Astrocyte of the spinal cord (primary cell): ENCODE measurements at places on chromosomes 3 and 15.
A peak's percentile ranks its signal among the peaks of the same experiment; 100 is the strongest.

- peak; percentile 68 for DNase-seq
Measured at GRCh38 chr3:44323341-44323955, 15.1 kb upstream of the TCAIM start.

GRCh38 chr15:44726136-44726535 lies 10.2 kb upstream of the TRIM69 start:
- no peak for DNase-seq

GRCh38 chr3:62332835-62333244 lies 40.5 kb downstream of the FEZF2 start:
- peak; percentile 39 for DNase-seq

DNA sequence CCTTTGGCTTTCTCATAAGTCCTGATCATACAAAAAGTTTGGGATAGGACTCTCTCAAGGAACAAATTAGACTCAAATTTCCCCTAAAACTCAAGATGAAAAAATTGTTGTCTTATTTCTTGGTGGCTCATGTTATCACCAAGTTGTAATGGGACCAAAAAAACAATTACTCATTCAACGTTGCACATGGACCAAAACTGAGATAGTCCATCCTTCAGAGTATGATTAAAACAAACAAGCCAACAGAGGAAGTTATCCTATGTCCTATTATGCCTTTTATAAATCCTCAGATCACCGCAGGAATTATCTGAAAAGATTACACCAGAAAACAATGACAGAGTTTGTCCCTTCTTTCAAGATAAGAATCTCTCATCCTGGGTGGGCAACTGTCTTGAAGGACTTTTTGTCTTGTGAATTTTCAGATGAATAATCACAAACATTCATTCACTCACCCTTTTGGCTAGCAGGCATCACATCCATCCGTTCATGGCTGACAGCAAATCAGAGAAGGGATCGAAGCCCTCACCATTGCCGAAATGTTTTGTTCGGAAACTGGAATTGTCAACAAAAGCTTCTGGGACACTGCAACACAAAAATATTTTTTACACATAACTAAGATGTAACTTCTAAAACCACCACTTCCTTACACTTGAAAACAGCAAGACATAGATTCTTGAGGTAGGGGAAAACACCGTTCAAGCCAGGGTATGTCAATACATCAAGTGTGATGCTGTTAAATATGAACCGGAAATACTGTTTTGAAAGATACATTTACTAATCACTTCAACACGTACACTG lies 90.4 kb downstream of the FOXP1 start:
- no peak for DNase-seq

- peak; percentile 53 for DNase-seq
Measured at GRCh38 chr3:39707314-39707909, 102.0 kb upstream of the MYRIP start.

DNA sequence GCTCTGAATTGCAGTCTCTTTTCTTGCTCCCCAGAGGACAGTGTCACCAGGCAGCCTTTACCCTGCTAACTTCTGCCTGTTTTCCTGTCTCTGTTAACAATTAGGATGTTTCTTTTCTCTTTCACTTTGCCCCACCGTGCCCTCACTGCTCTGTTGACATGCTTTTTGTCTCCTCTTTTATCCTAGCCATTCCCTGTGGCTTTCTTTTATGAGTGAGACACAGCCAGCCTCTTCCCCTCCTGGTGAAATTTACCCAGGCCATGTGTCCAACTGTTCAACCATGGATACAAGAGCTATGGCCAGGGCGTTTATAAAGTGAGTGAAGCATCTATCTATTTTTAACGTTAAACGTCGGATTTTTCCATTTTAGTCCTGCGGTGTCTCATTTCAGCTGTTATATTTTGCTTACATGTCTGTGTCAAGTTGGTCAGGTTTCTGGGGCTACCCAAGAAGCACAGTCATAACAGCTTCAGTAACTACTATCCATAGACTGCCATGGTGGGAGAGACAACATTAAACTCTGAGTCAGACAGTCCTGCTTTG lies 443.2 kb upstream of the AZI2 start:
- DNase-seq: peak; percentile 48

DNA sequence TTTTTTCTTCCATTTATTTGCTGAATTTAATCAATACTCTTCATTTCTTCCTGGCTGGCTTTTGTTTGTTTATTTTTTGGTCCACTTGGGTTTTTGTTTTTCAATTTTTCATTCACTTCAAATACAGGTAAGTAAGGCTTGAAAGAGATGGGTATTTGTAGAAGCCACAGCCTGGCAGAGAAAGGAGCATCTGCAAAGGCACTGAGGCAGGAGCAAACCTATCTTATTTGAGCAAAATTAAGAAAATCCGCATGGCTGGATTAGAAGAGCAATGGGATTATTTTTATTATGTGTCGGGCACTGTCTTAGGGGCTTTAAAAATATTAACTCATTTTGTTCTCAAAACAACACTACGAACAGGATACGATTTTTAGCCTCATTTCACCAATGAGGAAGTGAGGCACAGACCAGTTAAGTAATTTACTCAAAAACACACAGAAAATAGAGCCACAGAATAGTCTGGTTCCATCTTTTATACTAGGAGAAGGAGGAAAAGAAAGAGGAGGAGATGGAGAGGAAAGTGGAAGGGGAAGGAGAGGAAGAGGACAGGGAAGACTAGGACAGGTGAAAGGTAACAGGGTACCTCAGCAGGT lies 35.1 kb upstream of the CCDC80 start:
- DNase-seq: no peak

- peak; percentile 82 for DNase-seq
Measured at GRCh38 chr3:72591522-72592421, 256.5 kb downstream of the SHQ1 start.

DNA sequence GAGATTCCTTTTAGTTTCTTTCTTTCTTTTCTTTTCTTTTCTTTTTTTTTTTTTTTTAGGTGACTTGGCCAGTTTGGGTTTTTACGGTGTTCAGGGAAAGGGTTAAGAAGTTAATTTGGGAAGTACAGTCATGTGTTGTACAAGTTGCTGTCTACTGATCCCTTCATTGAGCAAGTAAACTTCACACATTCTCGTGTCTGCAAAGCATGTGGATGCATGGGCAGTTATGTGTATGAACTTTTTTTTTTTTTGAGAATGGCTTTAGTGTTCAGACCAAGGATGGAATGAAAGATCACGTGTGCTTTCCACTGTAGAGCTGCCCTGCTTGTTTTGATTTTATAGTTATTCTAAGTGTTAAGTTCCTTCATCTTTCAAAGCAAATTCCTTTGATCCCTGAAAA lies 132.3 kb downstream of the PGPEP1L start:
- no peak for DNase-seq

DNA sequence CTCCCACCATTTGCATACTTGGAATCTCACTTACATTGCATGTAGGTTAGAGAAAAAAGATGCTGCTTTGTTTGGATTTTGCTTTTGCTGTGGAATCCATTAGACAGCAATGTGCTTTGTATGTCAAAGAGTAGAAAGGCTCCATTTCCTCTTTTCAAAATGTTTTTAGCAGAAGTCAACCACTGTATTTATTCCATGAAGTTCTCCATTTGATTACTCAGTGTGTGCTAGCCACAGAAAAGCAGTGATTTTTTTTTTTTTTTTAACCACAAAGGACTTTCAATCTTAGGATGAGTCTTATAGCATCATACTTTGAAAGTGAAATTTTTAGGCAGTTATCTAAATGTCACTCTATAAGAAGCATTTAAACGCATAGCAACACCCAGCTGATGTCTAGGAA lies 285.0 kb upstream of the ADAMTS9 start:
- DNase-seq: peak; percentile 71

DNA sequence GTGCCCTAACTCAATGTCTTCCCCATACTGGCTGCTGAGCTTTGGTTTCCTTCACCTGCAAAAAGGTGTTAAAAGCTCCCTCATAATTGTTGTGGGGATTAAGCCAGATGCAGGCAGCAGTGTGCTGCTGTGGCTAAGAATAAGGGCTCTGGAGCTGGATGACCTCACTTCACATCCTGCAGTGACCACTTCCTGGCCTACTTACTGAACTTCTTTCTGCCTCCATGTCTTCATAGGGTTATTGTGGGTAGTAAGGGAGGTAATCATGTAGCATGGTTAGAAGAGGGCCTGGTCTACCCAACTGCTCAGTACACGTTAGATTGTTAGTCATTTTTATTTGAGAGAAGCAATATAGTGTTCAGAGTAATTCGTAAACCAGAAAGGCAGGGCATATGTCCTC lies 18.4 kb downstream of the GYG1 start:
- DNase-seq: peak; percentile 37

GRCh38 chr3:161082063-161082462 lies 23.1 kb downstream of the B3GALNT1 start:
- DNase-seq: no peak

DNA sequence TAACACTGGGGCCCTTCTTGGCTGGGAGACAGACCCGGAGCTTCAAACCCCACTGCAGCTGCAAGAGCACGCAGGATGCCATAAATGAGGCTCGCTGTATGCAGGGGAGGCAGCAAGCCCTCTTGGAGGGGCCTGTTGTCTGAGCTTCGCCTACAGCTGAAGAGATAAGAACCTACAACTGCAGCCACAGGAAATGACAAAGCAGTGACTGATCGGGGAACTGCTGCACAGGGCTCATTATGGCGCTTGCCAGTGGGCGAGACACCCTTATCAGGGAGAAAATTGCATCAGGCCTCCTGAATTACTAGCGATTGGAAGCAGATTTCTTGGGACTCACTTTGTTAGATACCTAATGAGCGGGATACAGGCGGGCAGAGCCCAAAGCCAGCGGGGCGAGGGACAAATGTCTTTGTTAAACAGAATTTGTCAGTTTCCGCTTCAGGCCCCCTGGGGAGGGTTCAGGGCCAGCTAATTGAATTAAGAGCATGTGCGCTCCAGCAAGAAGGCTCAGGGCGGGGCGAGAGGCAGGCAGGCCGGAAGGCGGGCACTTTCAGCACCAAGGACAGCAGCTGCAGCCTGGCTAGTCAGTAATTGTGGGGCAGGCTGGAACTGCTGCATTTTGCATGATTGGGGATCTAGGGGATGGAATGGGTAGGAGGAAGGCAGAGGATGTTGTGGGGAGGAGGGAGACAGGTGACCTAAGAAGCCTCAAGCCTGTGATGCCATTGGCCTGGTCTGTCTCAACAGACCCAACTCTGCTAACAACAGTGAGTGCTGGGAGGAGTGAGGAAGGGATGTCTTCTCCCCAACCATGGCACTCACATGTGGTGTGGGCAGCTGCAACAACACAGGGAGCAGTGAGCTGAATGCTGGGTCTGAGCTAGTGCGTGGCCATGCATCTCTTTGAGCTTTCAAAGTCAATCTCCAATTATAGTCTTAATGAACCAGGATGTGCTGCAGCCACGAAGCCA lies 55.3 kb downstream of the CCDC33 start:
- peak; percentile 73 for DNase-seq
